ENCODE measurements at places on chromosomes 7 and 10.

DNA sequence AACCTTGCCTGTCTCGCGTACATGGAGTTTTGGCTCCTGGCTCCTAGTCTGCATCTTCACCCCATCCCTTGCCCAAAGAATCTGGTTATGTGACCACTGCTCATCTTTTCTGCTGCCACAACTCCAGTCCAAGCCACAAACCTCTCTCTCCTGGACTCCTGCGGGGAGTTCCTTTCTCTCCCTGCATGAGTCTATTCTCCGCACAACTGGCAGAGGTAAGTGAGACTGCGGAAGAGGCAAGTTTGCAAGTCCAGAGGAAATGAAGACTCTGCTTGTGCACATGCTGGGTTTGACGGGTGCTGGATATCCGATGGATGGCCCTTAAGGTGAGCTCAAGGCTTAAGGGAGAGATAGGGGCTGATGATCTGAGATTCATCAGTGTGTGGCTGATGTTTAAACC lies 61.0 kb downstream of the TRUB1 start:
- DNase-seq: no peak

DNA sequence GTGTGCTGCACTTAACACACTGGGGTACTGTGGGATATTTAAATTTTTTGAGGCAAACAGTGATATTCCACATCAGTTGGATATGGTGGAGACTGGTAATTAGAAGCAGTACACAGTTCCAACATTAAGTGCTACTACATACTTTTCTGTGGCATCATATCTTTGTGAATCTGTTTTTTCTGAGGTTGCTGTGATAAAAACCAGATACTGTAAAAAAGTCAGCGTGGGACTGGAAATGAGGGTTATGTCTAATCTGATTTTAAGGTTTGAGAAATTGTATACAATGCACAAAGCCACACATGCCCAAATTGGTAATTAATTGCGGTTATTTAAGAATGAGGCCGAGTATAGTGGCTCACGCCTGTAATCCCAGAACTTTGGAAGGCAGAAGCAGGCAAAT lies 41.2 kb downstream of the TBC1D12 start:
- DNase-seq: no peak

DNA sequence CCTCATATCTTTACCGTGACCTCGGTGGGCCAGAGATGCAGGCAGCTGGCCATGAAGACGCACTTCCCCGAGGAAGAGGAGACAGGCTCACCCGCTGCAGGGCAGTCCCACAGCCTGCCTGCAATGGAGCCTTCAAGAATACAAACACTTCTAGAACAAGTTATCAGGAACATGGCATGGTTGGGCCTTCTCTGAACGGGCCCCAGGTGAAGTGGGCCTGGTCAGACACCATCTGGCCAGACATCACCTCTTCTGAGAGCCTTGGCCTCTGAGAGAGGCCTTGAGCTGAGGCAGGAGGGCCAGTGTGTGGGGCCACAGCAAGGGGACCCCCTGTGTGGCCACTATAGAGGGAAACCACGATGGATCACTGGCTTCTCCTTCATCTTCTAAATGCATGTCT lies 112.4 kb upstream of the GDF10 start:
- DNase-seq: no peak

DNA sequence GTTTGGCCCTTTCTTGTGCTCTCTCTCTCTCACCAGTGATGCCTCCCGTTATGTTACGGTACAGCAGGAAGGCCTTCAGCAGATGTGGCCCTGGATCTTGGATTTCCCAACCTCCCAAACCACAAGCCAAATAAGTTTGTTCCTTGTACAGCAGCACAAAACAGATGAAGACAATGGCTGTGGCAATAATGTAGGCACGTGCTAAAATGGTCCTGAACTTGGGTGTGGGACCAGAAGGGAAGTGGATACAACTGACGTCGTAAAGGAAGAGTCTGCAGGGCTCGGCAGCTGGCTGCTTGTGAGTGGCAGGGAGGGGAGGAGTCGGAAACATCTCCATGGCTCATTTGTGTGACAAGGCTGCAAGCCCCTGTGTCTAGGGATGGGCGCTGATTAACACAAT lies 26.8 kb downstream of the PROSER2 start:
- DNase-seq: no peak

DNA sequence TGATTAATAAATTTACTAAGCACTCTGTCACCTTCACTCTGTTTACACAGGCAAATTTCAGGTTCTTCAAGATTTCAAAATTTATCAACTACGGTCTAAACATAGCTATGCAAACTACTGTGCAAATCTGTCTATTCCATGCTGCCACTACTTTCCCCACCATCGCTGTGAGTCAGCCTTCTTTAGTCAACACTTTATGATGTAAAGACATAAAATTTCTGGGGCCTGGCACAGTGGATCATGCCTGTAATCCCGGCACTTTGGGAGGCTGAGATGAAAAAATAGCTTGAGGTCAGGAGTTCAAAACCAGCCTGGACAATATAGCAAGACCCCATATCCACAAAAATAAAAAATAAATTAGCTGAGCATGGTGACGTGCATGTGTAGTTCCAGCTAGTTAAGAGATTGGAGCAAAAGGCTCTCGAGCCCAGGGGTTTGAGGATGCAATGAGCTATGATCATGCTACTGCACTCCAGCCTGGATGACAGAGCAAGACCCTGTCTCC lies 42.6 kb downstream of the CNOT4 start:
- no peak for DNase-seq

DNA sequence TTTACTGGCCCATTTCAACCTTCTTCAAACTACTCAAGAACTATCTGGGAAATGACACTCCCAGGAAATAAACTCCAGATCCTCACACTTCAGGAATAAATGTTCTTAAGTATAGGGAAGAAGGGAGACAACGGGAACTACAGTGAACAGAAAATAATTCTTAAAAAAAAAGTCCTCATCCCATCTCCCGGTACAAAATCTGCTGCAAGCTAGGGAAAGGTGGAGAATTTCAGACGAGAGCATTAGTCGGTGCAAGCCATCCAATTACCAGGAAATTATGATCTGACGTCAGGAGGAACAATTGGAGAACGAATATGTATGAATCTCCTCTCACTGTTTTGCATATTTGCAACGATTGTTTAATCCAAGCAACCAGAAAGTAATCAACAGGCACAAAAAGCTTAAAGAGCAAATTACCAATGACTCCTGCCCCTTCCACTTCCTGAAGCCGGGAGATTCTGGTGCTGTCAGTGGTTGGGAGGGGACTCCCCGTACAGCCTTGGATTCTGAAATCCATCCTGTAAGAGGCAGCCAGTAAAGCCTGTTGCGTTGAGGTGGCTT lies 15.1 kb upstream of the GATA3 start:
- DNase-seq: no peak

GRCh38 chr7:25121599-25121998 lies 3.5 kb downstream of the CYCS start:
- no peak for DNase-seq
